ENCODE measurements at places on chromosomes 5 and 9. TPM values are rescaled to one million over a fixed set of nuclear protein-coding genes. Genes with fewer than 3 reads are reported as not detected.

The KCNIP1 gene
- not detected for total RNA-seq

The RFESD gene
- total RNA-seq: 3.1 TPM

The PPP1R2B gene
- total RNA-seq: 0.07 TPM

The KCNN2 gene
- not detected for total RNA-seq

The ANXA2R gene
- 2.3 TPM for total RNA-seq

The C9orf153 gene
- total RNA-seq: not detected
